Large intestine (tissue), 12 donors: ENCODE measurements at places on chromosomes 11 and 22. TPM values are rescaled to one million over a fixed set of nuclear protein-coding genes. Genes with fewer than 3 reads are reported as not detected.

- no peak for DNase-seq
Observed at GRCh38 chr11:69489031-69489745, 7.7 kb downstream of the LINC01488 start.

OR8I2 gene
- polyA plus RNA-seq = not detected

- no peak for DNase-seq
Observed at GRCh38 chr22:42268852-42269410, 1.5 kb downstream of the TCF20 start.

- no peak for DNase-seq
Observed at GRCh38 chr11:7537265-7537664, 23.5 kb downstream of the PPFIBP2 start.
